ENCODE measurements at places on chromosomes 11 and 22. TPM values are rescaled to one million over a fixed set of nuclear protein-coding genes. Genes with fewer than 3 reads are reported as not detected.

DNA sequence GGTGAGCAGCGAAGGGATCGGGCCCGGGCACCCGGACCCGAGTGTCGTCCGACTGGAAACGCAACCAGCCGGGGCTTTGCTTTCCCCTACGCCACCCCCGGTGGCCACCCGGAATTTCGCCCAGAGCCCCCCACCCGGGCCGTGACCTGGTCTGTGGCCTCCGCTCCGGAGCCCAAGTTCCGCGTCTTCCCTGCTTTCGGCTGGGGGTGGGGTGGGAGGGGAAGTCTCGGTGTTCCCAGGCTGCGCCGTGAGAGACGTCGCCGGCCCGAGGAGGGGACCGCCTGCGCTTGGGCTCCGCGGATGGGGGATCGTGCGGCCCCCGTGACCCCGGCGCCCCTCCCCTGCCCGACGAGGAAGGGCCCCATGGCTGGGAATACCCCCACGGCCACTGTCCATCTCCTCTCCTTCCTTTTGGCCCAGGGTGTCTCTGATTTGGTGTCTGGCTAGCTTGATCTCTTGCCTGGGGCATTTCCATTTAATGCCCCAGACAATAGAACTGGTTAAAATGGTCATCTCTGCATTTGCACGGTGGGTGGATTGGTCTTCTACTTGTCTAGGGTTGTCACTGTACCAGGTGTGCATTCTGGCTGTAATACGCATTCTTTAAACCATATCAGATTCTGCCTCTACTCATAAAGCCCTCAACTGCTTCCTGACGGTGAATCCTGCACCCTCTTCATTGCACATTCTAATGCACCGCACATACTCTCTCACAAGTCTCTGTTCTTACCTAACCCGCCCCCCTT lies 789 bp downstream of the SIK2 start:
- no peaks in the 10 kb centered on the region for H3K36me3 ChIP-seq
- peak overlapping the region; percentile 73 for H3K27ac ChIP-seq
- H3K27me3 ChIP-seq: no peaks in the 10 kb centered on the region
- H3K4me3 ChIP-seq: peak overlapping the region; percentile 91
- no peak for DNase-seq

GRCh38 chr11:60974726-60975125 lies 3.2 kb downstream of the CD6 start:
- H3K27me3 ChIP-seq: no peaks in the 10 kb centered on the region
- peaks cover 47% of the 10 kb centered on the region for H3K4me1 ChIP-seq
- peaks cover 64% of the 10 kb centered on the region for H3K36me3 ChIP-seq

- H3K4me1 ChIP-seq: peaks cover 5% of the 10 kb centered on the region
- H3K27ac ChIP-seq: peak overlapping the region; percentile 38
- H3K36me3 ChIP-seq: no peaks in the 10 kb centered on the region
- peaks cover 12% of the 10 kb centered on the region for H3K27me3 ChIP-seq
- no peak overlapping the region for H3K4me3 ChIP-seq
These were observed 153.8 kb upstream of the E2F8 start for GRCh38 chr11:19394525-19395016.

DNA sequence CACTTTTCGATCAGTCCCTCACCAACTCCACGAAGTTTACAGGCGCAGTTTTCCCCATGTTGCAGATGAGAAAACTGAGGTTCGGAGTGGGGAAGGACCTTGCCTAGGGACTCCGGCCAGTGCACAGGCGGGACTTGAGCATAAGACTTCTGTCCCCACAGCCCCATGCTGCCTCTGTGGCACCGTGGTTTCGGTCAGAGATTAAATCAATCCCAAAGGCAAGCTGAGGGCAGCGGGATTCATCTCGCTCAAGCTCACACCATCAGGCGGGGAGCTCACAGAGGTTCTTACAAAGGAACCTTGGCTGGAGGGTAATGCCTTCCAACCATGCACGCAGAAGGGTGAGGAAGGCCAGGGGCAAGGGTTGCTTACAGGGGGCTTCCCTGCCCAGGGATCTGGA lies 115.5 kb downstream of the PHF21B start:
- H3K27ac ChIP-seq: no peak overlapping the region
- no peaks in the 10 kb centered on the region for H3K36me3 ChIP-seq
- DNase-seq: no peak

The MPEG1 gene
- total RNA-seq: not detected

The TTC12 gene
- total RNA-seq: 8.9 TPM

DNA sequence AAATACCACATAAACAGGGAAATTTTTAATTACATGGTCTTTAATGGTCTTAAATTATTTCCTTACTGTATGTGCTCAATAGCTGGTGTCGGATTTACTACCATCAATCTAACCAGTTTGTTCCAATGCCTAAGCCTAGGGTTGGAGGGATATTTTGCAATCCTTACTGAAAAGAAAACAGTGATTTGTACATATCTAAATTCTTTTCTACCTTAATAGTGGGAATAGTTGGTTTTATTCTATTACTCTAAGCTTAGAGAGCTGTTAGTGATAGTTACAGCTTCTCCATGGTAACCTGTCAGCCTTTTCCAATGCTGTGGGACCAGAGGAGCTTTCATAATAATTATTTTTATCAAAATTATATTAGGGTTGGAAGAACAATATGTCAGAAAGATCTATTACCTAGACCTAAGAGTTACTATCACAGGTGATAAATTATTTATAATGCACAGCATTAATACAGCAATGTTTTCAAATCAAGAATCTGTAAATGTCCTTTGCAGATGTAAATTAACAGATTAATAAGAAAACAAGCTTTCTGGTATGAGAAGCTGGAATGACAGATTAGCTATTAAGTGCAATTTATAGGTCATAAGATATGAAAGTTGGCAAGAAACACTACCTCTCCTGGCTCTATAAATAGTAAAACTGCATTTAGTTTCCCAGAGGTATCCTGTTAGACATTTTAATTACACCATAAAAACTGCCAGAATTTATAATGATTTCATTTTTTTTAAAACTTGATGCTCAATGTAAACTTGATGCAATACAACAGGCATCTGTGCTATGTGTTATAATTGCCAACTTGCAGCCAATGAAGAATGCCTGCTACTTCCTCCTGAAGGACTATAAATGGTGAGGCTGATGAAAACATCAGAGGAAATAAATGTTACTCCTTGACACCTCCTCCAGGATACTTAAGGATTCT lies 262.0 kb upstream of the PITPNB start:
- peaks cover 1% of the 10 kb centered on the region for H3K27me3 ChIP-seq

The TRIM6 gene
- total RNA-seq: 0.97 TPM

- no peak overlapping the region for H3K27ac ChIP-seq
- no peaks in the 10 kb centered on the region for H3K36me3 ChIP-seq
These were observed 1310.1 kb upstream of the RAG2 start for GRCh38 chr11:37908219-37908548.

DNA sequence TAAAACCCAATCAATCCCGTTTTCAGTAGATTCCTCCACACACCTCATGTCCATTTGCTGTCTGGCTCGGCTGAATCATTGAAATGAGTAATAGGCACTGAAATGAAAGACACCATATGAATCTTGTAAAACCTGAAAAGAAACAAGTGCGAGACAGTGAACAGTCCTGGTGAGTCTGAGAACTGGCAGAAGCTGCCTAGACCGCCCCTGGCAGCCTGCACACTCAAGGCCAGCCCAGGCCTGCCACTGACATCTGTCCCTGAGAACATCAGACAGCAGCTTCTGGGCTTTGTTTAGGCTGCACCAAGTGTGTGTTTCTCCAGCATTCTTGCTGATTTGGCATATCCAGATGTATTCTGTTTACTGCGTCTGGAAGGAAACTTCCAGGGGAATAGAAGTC lies 44.8 kb downstream of the ENDOD1 start:
- H3K36me3 ChIP-seq: peaks cover 4% of the 10 kb centered on the region
- H3K4me1 ChIP-seq: peaks cover 2% of the 10 kb centered on the region
- no peak overlapping the region for H3K27ac ChIP-seq
- H3K27me3 ChIP-seq: no peaks in the 10 kb centered on the region
- no peak overlapping the region for H3K4me3 ChIP-seq

Data from activated CD4-positive, alpha-beta memory T cell treated with anti-CD3 and anti-CD28 coated beads for 36 hours (primary cell).